ENCODE measurements at places on chromosomes 16 and 17.

DNA sequence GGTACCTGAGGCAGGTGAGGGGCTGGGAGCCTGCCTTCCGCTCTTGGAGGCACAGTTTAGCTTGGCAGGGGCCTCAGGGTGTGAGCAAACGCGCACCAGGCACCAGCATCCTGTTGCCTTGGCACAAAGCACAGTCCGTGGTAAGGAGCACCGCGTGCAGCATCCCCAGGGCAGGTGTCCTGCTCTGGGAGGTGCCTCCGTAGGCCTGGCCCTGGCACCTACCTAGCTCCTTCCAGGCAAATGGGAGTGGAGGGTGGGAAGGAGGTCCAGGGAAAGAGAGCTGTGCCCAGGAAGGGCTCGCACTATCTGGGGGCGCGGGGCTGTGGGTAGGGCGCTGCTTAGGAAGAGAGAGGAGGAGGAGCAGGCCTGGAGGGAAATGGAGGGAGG lies 3.1 kb upstream of the GSE1 start:
- DNase-seq, result no peak

DNA sequence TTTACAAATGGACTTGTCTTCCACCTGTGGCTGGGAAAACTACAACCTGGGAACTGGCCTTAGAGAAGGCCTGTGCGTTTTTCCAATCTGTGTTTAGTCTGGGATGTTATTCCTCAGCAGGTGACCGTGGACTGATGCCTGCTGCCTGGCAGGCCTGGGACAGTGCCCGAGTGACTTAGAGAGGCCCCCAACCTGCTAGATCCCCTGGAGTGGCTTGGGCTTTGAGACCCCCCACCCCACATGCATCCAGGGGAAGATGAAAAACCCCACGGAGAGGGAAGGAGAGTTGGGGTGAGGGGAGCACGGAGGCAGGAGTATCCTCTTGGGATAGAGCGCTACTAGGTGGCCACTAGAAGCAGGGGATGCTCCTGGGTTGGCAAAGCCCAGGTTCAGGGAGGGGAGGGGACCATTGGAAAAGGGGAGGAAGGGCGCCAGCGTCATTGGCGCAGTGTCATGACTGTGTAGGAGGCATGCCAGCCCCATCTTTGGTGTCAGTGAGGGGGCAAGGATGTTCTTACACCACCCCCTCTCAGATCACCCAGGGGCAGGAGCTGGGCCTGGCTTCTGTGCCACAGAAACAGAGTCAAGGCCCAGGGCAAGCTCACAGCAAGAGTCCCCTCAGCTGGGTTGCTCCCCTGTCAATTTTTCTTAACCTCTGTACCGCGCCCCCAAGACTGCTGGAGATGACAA lies 54.1 kb downstream of the MEAK7 start:
- DNase-seq, result no peak

DNA sequence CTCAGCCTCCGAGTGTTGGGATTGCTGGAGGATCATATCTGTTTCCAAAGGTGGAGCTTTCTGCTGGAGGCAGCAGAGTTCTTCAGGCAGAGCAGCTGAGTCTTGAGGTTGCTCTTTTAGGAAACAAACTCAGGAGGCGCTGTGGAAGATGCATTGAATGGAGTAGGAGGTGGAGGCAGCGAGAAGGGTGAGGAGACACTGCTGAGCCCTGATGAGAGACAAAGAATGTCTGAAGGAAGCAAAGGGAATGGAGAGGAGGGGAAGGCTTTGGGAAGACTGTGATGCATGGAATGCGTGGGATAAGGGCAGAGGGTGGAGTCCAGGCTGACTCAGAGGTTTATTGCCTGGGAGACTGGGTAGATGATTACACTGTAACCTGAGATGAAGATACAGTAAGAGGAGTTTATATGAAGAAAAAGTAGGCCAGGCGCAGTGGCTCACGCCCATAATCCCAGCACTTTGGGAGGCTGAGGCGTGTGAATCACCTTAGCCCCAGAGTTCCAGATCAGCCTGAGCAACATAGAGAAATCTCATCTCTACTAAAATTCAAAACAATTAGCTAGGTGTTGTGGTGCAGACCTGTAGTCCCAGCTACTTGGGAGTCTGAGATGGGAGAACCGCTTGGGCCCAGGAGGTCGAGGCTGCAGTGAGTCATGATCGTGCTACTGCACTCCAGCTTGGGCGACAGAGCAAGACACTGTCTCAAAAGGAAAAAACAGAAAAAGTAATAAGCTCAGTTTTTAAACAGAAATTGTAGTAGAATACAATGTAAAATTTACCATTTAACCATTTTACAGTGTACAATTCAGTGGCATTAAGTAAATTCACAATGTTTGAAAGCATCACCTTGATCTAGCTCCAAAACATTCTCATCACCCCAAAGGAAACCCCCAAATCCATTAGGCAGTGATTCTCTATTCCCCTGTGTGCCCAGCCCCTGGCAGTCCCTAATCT lies 17.8 kb upstream of the TMEM219 start:
- peak; percentile 27 for DNase-seq

DNA sequence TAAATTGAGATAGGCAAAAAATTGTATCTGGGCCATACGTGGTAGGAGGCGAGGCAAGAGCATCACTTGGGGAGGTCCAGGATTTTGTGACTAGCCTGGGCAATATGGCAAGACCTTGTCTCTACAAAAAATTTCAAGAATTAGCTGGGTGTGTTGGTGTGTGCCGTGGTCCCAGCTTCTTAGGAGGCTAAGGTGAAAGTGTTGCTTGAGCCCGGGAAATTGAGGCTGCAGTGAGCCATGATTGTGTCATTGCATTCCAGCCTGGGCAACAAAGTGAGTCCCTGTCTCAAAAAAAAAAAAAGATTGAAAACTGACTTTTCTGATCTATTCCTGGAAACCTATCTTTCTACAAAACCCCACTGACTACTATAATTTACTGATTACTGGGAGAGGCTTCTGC lies 26.7 kb downstream of the CDK12 start:
- DNase-seq, result peak; percentile 23

DNA sequence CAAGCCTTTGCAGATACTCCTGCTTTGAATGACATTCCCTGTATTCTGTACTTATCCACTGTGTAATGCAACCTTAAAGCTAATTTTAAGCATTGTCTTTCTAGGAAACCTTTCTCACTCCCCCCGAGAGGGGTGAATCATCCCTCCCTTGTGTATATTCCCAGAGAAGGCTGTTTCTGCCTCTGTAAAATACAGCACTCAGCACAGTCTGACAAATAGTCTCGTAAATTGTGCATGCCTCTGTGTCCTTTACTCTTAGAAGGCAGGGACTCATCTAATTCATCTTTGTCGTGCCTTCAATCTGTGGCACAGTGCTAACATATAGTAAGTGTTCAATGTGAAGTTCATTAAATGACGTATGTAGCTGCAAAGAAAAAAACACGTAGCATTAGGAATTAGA lies 200.7 kb downstream of the CA10 start:
- DNase-seq, result no peak

- DNase-seq, result no peak
Observed at GRCh38 chr16:56101480-56101879, 89.8 kb upstream of the GNAO1 start.

GRCh38 chr17:2904135-2904534 lies 107.9 kb downstream of the RAP1GAP2 start:
- no peak for DNase-seq

DNA sequence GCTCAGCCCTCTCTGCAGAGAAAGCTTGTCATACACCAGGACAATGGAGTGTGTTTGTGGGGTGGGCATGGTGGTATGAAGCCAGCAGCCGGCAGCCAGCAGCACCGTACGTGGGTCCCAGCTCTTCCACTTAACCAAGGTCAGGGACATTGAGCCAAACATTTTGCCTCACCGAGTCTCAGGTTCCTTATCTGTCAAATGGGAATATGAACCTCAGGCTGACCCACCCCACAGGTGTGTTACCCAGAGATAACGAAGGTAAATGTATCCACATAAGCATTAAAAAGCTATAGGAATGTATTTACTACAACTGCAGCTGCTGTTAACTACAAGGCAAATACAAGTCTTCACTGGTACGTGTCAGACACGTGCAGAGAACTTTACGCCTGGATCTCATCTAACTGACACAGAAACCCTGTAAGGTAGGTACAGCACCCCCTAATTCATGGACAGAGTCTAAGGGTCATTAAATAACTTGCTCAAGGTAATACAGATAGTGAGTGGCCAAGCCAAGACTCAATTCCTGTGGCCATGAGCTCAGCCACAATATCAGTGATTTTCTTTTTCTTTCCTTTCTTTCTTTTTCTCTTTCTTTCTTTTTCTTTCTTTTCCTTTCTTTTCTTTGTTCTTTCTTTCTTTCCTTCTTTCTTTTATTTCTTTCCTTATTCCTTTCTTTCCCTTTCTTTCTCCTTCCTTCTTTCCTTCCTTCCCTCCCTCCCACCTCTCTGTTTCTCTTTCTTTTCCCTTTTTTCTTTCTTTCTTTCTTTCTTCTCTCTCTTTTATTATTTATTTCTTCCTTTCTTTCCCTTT lies 990 bp downstream of the SLC5A11 start:
- DNase-seq, result no peak

DNA sequence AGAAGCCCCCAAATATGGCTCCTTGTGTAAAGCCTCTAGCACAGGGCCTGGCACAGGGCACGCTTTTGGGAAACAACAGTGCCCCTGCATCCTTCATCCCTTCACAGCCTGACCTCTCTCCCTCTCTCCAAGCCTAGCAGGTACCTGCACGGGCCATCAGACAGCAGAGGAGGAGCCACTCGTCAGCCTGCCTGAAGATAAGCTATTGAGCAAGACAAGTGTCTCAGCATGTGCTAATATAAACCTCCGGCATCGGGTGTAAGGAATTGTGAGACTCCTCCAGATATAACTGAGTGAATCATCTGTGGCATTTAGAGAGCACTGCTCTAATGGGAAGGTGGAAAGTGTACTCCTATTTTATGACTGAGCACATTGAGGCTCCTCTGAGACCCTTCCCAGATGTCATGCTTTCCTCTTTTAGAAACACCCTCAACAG lies 38.3 kb downstream of the TBX4 start:
- no peak for DNase-seq

GRCh38 chr17:49681106-49681979 lies 3.4 kb upstream of the SPOP start:
- DNase-seq, result no peak

DNA sequence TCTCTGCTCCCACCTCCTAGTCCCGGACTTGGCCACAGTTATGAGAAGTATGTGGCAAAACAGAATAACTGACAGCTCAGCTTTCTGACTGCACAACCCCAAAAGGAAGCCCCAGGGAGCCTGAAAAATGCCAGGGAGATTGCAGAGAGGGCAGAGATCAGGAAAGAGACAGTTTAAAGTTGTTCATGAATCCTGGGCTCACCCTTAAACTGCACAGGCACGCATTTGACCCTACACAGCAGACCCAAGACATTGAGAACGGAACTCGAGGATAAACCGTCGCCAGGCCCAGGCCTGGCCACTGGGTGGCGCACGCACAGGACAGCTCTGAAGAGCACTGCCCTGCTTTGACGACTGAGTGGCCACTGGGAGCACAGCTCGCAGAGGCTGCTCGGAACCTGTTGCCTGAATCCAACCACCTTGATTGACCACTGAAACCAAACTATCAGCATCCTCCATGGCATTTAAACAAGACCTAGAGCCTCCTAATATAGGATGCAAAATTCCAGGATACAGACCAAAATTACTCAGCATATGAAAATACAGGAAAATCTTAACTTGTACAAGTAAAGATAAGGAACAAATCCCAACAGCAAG lies 114.0 kb downstream of the C16orf95 start:
- peak; percentile 64 for DNase-seq

DNA sequence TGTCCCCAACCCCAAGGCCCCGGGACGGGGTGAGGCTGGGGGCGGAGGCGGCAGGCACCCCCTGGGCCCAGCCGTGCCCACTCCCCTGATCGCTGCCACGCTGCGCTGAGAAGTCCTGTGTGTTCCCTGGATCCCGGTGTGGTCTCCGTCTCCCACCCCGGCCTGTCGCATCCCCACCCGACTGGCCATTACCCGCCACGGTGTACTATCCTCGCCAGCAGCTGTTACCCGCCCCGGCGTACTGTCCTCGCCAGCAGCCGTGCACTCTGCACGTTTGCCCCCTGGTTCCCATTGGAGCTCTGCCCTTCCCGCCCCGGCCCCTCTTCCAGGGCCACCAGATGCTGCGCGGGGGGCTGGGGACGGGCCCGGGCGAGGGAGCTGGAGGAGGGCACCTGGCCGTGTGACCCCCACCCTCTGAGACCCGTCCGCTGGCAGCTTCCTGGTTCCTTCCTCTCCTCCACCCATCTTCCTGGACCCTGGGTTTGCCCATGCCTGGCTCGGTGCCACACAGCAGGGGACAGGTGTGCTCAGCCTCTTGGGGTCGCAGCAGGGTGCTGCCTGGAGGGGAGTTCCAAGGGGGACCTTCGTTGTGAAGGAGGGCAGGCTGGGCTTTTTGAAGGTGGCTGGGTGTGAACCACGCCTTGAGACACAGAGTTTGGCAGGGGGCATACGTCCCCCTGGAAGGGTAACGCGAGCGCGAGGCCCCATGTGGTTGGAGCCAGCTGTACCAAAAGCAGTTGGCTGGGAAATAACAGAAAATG lies 19.7 kb downstream of the BAHCC1 start:
- no peak for DNase-seq

- DNase-seq, result no peak
Observed at GRCh38 chr17:82112181-82112913, 14.3 kb upstream of the FASN start.

DNA sequence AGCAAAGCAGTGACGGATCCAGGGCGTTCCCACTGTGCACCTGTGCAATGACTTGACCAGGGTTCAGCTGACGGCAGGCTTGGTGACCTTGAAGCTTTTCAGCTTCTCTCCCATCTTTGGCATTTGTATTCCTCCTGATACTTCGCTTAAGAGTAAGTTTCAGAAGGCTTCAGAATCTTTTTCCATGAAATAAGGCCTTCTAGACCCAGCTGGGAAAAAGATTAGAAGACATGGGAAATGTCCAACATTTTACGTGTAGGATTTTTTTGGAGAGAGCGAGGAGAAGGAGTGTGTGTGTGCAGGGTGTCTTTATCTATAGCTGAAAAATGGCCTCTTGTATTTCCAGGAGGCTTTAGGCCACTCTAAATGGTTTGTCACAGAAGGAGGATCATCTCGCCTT lies 104.1 kb downstream of the BANP start:
- no peak for DNase-seq

GRCh38 chr17:17767154-17767869 lies 69.5 kb downstream of the SREBF1 start:
- DNase-seq, result no peak

- no peak for DNase-seq
Observed at GRCh38 chr16:84237994-84238750, 1.6 kb downstream of the KCNG4 start.

GRCh38 chr17:68491381-68492231 lies 20.6 kb upstream of the PRKAR1A start:
- peak; percentile 71 for DNase-seq

DNA sequence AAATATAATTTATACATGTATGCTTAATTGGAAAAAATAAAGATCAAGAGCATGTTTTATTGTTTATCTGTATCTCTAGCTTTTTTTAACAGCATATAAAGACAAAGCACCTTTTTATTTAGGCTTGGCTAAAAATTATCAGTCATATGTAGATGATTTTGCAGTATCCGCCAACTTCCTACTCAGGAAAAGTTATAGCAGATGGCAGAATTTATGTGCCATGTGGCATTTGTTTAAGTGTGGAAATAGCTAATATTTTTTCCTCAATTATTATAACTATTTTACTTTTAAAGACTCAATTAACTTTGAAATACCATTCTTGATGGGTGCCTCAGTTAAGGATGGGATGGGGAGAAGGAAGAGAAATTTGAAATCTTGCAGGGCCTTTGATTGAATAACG lies 762.1 kb upstream of the RBFOX1 start:
- no peak for DNase-seq
